Inflammatory macrophage (primary cell): ENCODE measurements at places on chromosomes 3 and 15.

- DNase-seq = no peak
These were observed 13.0 kb downstream of the PLD1 start for GRCh38 chr3:171797265-171797679.

GRCh38 chr3:32882603-32883025 is 64.8 kb downstream of the TRIM71 start:
- no peak for DNase-seq

GRCh38 chr3:2711081-2711480 is 399.1 kb downstream of the IL5RA start:
- no peak for DNase-seq

DNA sequence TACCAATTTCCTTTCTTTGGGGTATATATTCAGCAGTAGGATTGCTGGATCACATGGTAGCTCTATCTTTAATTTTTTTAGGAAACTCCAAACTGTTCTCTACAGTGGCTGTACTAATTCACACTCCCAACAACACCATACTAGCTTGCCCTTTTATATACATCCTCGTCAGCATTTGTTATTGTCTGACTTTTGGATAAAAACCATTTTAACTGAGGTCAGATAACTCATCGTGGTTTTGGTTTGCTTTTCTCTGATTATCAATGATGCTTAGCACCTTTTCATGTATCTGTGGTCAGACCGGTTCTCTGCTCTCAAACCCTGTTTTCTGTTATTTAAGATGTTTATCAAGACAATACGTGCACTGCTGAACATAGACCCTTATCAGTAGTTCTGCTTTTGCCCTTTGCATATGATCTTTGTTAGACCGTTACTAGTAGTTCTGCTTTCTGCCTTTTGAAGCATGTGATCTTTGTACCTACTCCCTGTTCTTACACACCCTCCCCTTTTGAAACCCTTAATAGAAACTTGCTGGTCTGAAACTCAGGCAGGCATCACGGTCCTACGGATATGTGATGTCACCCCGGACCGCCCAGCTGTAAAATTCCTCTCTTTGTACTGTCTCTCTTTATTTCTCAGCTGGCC is 474.3 kb downstream of the RSL24D1 start:
- DNase-seq = no peak

- DNase-seq = no peak
These were observed 19.5 kb upstream of the TICRR start for GRCh38 chr15:89555768-89556167.
